Trophoblast cell (in vitro differentiated cells and primary cell): ENCODE measurements at places on chromosomes 3 and 15.

DNA sequence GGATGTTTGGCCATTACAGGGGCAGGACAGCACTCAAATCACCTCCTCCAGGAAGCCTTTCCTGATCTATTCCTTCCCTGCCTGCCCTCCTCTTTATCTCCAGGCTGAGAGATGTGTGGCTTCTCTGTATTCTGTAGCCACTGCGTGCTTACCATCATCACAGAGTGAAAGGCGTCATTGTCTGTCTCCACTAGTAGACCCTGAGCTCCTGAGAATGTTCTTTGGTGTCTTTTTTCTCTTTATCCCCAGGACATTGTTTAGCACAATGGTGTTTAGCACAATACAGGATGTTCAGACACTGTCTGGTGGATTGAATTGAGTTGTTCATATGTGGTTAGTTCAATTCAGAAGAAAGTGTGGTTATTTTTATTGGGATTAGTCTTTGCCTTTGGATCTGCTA is 26.2 kb upstream of the LARS2 start:
- no peak overlapping the region for H3K4me3 ChIP-seq
- H3K27ac ChIP-seq: no peak overlapping the region
- no peaks in the 10 kb centered on the region for H3K4me1 ChIP-seq
- no peaks in the 10 kb centered on the region for H3K36me3 ChIP-seq
- H3K27me3 ChIP-seq: no peaks in the 10 kb centered on the region

DNA sequence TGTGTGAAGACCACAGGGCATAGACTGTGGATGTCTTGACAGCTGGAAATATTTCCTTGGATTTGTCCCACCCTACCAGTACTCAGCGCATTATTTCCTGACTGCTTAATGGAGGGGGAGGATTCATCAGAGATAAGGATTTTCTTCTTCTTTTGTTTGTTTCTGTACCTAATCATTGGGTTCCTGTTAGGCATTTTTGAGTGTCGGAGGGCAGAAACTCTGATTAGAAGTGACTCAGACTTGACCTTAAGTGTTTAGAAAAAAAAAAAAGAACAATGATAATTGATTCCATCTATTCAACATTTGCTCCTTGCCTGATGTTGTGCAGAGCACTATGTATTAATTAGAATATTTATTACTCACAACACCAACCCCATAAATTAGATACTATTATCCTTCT is 78.5 kb upstream of the SYNPR start:
- no peak overlapping the region for H3K27ac ChIP-seq
- no peaks in the 10 kb centered on the region for H3K36me3 ChIP-seq
- no peaks in the 10 kb centered on the region for H3K27me3 ChIP-seq
- no peak overlapping the region for H3K4me3 ChIP-seq

- DNase-seq: peak; percentile 3
- H3K4me1 ChIP-seq: no peaks in the 10 kb centered on the region
- H3K27ac ChIP-seq: no peak overlapping the region
- H3K4me3 ChIP-seq: no peak overlapping the region
- no peaks in the 10 kb centered on the region for H3K27me3 ChIP-seq
These were observed 371.5 kb upstream of the GOLIM4 start for GRCh38 chr3:168467115-168467714.

DNA sequence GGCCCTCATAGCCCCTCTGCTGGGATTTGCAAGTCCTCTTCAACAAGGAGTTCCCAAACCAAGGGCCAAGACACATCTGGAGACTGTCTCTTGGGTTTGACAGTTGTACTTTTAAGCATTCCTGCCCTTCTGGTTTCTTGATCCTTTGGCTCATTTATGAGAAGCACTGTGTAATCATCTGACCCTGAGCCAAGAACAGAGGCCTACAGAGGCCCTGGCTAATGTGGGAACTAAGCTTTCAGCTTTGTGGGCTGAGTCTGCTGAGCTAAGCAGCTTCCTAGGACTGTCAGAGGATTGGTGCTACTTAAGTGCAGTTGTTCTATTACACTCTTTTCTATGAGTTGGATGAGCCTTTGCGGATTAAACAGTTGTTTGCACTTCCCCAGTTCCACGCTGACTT is 178.3 kb downstream of the KBTBD8 start:
- no peak for DNase-seq
- no peak overlapping the region for H3K27ac ChIP-seq
- no peaks in the 10 kb centered on the region for H3K4me1 ChIP-seq
- no peak overlapping the region for H3K4me3 ChIP-seq
- no peaks in the 10 kb centered on the region for H3K36me3 ChIP-seq
- H3K27me3 ChIP-seq: no peaks in the 10 kb centered on the region

DNA sequence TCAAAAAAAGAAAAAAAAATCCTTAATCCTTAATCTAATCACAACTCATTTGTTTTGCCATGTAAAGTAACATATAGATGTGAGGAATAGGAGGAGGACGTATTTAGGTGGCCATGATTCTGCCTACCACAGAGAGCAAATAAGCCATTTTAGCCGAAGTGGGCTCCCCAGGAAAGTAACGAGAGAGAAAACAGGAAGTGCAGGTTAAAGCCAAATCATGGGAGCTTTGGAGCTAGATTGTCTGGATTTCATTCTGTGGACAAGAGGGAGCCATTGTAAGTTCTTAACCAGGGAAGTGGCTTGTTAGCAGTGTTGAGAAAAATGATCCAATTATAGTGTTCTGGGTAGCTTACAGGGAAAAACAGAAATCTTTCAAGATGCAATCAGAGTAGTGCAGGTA is 9.4 kb downstream of the TMOD2 start:
- no peaks in the 10 kb centered on the region for H3K36me3 ChIP-seq
- H3K4me1 ChIP-seq: no peaks in the 10 kb centered on the region
- no peak overlapping the region for H3K4me3 ChIP-seq
- H3K27me3 ChIP-seq: no peaks in the 10 kb centered on the region
- no peak for DNase-seq

GRCh38 chr3:63429905-63430304 is 151.8 kb downstream of the SYNPR start:
- no peak for DNase-seq
- no peak overlapping the region for H3K4me3 ChIP-seq
- no peak overlapping the region for H3K27ac ChIP-seq

DNA sequence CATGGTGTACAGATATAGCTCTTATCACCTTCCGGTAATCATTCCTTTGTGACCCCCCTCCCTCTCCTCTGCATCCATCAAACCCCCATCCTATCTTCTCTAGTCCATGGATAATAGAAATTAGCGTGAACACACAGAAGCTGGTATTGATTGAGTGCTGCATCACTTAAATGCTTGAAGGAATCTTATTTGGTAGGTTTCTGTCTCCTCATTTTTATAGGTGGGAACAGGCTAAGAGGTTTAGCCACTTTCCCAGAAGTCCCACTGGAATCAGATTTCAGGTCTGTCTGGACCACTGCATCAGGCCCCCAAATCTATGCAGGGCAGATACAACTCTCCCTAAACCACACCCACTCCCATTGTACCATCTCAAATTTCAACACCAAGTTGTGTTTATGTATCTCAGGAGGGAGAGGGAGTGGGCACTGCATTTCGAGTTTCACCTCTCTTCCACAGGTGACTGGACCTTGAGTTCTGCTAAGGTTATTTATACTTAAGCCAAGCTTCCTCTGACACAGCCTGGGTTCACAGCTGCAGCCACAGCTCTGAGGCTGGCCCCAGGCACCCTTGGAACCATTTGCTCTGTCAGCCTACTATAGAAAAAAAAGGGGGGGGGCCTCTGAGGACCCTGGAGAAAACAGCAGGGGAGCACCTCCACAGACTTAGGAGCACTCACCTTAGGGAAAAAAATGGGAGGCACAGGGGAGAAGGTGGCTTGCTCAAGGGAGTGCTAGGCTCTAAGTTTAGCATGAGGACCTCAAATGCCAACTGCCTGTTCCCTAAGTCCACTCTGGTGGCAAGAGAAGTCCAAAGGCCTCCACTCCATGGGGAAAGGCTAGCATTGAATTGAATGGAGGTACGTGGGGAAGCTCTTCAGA is 2.1 kb upstream of the NMB start:
- H3K4me3 ChIP-seq: no peak overlapping the region
- no peak for DNase-seq
- no peak overlapping the region for H3K27ac ChIP-seq
- no peaks in the 10 kb centered on the region for H3K27me3 ChIP-seq
- peaks cover 5% of the 10 kb centered on the region for H3K36me3 ChIP-seq

DNA sequence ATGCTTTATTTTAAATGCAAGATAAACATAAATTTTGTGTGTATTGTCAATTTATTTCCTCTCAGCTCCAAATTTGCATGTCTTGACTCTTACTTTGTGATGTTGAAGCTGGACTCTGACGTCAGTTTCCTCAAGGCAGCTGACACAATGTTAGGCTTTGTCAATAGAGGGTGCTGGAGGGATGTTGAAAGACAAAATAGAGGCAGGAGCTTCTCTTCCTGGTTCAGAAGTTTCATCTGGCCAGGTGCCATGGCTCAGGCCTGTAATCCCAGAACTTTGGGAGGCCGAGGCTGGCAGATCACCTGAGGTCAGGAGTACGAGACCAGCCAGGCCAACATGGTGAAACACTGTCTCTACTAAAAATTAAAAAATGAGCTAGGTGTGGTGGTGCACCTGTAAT is 408.6 kb downstream of the GBE1 start:
- peak; percentile 12 for DNase-seq
- no peaks in the 10 kb centered on the region for H3K4me1 ChIP-seq
- H3K4me3 ChIP-seq: no peak overlapping the region
- no peak overlapping the region for H3K27ac ChIP-seq
- no peaks in the 10 kb centered on the region for H3K36me3 ChIP-seq
- no peaks in the 10 kb centered on the region for H3K27me3 ChIP-seq

DNA sequence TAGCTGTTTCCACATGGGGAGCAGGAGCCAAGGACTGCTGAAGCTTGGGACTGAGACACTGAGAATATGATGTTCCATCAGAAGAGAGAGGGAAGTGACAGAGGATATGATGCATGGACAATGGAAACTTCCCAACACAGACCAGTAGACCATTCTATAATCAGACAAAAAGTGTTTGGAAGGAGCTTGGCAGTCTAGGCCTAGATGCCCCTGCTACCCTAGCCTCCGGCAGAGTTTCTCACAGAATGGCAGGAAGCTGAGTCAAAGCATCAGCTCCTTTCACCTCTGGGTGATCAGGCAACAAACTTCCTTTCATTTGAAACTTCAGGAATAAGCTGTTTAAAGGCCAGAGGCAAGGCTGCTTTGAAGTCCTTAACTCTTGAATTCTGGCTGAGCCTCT is 222.0 kb downstream of the NEK10 start:
- no peak overlapping the region for H3K27ac ChIP-seq
- no peak for DNase-seq
- H3K4me1 ChIP-seq: no peaks in the 10 kb centered on the region
- no peaks in the 10 kb centered on the region for H3K36me3 ChIP-seq
